ENCODE measurements at places on chromosomes 1 and 21. TPM values are rescaled to one million over a fixed set of nuclear protein-coding genes. Genes with fewer than 3 reads are reported as not detected.

FCRL6 gene
- polyA plus RNA-seq: 0.39 TPM

PGBD5 gene
- 6.0 TPM for polyA plus RNA-seq

CRNN gene
- not detected for polyA plus RNA-seq

FMO3 gene
- polyA plus RNA-seq: 0.18 TPM

WNT9A gene
- polyA plus RNA-seq: 1.6 TPM

PPFIA4 gene
- polyA plus RNA-seq: 4.4 TPM

DNA sequence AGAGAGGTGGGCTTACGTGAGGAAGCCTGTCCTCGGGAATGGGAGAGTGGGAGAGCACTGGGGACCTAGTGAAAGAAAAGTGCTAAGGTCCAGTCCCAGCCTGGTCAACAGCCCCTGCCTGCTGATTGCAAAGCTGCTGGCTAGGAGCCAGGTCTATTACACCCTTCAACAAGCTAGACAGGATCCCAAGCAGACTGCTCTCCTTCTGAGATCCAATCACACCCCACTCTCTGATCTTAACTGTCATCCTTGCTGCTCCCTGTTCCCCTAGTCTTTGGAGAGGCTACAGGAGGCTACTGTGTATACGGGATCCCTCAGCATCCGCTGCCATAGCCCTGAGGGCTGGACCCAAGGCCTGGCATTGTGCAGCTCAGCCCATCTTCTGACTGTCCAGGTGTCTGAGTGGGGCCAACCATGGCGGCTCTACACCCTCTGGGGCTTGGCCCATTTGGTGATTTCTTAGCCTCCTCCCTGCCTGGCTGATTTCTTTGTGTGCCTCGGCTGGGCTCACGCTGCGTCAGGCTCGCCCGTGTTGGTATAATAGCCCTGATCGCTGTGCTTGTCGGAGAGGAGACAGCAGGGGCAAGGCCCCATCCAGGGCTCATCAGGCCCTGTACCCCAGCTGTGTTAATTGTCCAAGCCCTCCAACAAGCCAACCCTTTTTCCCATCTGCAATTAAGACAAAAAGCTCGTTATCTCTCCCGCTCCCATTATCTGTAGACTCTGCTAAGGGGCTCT lies 43.9 kb downstream of the NAV1 start:
- no peak for DNase-seq

DNA sequence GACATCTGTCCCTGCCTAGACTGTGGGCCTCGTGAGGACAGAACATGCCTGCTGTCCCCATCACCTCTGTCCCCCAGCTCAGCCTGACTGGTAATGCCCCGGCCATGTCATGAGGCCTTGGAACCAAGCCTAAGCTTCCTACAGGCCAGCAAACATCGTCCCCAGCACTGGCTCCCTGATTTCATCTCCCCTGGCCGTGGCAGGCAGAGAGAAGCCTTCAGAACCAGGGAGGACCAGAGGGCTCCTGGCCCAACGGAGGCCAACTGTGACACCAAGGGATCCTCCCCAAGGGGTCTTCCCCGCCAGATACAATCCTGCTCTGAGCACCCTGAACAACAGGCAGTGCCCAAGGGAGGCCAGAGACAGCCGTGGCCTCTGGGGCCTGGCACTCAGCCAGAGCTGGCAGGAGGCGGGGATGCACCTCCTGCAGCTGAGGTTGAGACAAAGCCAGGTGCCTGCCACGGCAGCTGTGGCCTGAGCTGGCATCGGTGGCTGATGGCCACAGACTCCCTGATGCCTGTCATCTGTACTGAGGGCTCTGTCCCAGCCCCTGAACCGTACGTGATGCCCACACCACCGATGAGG lies 9.9 kb upstream of the NPHP4 start:
- DNase-seq: no peak

DNA sequence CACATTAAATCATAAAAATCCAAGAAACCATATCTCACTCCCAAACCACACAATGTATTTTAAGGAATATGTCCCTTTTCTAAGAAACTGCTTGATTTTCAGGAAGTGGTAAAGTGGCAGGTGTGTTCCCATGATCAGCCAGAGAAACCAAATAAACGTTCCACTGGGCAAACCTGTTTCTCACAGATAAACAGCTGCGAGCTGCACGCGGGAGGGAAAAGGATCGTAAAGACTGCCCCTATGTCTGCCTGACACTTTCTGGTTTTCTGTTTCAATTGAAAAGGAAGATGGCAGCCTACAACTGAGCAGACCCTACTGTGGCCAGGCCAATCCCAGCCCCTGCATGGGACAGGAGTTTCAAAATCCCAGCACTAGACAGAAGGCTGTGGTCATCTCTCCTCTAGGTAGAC lies 36.6 kb downstream of the HIVEP3 start:
- no peak for DNase-seq

DNA sequence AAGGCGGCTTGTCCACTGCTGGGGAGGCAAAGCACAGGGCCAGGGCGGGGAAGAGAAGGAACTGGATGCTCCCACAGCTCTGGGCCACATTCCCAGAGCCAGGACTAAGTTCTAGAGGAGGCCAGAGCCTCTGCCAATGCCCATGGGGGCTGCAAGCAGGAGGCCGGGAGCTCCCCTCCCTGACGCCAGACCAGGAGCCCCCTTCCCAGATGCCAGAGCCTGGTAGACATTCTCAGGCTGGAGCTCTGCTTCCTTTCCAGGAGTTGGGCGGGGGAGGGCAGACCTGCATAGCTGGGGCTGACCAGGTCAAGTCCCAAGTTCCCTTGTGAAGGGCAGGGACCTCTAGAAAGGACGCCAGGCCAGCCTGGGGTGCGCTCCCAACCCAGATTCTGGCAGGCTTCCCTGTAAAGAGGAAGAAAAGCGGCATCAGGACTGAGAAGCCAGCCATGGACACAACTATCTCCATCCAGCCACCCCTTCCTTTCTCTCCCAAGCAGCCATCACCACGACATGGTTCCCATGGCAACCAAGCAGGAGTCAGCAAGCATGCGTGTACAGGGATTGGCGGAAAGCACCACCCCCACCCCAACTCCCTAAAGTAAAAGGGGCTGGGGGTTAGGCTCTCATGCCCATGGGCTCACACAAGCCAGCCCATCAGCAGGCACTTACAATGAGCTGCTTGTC lies 13.4 kb downstream of the KIF21B start:
- DNase-seq: no peak

GRCh38 chr1:165354739-165355138 lies 1.8 kb downstream of the LMX1A start:
- no peak for DNase-seq

DNA sequence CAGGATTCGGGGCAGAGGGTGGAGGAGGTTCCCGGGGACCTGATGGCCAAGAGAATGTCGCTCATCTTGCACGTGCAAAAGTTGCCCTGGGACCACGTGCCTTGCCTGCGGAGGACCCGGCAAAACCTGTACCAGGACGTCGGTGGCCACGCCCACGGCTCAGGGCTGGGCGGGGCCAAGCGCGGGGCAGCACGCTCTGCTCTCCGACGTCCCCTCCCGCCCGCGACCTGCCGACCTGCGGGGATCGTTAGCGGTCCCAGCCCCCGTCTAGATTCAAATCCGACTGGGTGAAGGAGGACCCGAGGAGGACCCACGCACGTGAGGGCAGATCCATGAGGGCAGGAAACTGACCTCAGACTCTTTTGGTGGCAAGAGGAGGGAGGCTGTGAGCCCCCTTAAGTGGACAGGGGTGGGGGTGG lies at the start of gene C1orf167:
Gene C1orf167, plus strand, starts transcription at position 206 of the 419 bp plus-strand sequence. CDS start 2,208 bp downstream, outside the sequence.
- no peak for DNase-seq

GRCh38 chr21:32371913-32372314 lies 20.9 kb downstream of the URB1 start:
- DNase-seq: no peak

GRCh38 chr1:157968946-157969345 lies 24.5 kb upstream of the KIRREL1 start:
- no peak for DNase-seq

- no peak for DNase-seq
Observed at GRCh38 chr1:165423136-165423535, 21.8 kb downstream of the RXRG start.

- no peak for DNase-seq
Observed at GRCh38 chr1:232722626-232723025, 82.6 kb upstream of the MAP10 start.

- DNase-seq: no peak
Observed at GRCh38 chr1:10457875-10458274, 8.0 kb downstream of the CORT start.

GRCh38 chr21:33541105-33541711 lies 709 bp downstream of the GART start:
- peak; percentile 6 for DNase-seq

DNA sequence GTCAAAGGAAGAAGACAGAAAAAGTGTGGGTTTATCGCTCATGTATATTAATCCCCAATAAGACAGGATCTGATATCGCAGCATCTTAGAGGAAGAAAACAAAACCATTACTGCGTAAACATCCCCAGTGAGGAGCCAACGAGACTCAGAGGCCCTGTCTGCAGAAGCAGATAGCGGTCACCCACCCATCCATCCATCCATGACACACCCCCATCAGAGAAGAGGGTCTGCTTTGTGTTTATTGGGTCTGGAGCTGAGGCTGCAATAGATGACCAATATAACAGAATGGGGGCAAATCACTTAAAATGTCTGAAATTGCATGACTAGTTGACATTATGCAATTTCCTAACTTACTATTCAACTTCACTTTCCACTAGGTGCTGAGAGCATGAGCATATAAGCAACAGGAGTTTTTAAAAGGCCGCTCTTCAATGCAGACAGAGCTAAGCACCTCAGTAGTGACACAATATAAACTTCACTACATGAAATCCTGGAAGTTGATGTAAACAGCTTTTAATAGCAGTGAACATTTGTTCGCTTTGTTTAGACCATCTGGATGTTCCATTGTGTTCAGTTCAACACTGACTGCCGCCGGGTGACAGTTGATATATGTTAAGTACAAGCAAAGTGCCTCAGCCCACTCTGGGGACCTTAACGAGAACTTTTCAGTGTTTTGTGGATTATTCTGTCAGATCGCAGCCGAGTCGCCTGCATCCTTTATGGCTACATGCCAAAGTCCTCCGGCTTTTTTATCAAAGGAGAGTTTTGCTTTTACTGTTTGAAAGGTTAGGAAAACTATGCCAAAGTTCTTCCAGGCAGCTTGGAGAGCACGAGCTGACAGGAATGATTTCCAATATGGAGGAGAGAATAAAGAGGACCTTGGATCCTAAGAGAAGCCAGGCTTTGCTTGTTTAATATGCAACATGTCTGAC lies 167.5 kb downstream of the ZNF281 start:
- peak; percentile 35 for DNase-seq

GRCh38 chr1:18895317-18895716 lies 7.0 kb downstream of the ALDH4A1 start:
- no peak for DNase-seq

DNA sequence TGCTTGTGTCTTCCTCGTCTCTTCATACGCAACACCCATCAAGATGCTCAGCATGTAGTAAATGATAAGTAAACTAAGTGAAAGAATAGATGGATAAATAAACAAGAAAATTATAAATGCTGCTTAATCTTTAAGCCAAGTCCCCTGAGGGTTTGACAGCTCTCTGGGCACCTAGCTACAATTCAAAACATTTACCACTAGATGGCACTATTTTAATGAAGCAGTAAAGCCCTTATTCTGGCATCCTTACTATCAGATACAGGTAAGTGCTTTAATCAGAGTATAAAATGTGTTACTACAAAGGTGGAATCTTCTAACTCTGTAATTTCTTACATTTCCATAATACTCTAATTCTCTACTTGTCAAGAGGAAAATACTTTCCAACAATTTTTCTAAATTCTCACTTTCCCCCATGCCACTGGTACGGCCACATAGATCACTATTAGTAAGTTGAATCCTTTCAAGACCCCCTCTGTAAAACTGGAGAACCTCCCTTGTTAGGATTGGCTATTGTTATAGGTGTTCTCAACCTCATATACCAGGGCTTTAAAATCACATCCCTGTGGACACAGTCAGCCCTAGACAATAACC lies 137.8 kb downstream of the BARHL2 start:
- no peak for DNase-seq

DNA sequence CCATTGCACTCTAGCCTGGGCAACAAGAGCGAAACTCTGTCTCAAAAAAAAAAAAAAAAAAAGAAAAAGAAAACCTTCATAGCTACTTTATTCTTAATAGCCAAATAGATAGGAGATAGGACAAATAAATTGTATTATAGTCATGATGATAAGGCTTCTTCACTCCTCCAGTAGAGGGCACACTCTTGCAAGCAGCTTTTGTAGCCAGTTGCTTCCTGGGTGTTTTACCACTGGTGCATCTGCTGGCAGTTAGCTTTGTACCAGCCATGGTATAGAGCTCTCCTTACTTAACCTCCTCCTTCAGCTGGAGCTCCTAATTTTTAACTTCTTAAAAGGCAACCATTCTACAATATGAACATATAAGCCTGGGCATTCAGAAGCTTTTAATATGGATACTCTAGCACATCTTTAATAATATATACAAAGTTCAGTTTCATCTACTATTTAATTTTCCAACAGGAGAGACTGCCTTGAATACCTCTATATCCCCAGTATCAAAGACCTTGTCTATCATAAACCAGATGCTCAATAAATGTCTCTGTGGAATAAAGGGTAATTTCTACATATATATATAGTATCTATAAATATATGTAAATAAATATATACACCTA lies 35.8 kb downstream of the EVI5 start:
- no peak for DNase-seq

Measured in left renal pelvis (tissue), 4 donors.